ENCODE measurements at places on chromosomes 7 and 10. TPM values are rescaled to one million over a fixed set of nuclear protein-coding genes. Genes with fewer than 3 reads are reported as not detected.

URGCP gene
- 29.7 TPM for total RNA-seq

DNA sequence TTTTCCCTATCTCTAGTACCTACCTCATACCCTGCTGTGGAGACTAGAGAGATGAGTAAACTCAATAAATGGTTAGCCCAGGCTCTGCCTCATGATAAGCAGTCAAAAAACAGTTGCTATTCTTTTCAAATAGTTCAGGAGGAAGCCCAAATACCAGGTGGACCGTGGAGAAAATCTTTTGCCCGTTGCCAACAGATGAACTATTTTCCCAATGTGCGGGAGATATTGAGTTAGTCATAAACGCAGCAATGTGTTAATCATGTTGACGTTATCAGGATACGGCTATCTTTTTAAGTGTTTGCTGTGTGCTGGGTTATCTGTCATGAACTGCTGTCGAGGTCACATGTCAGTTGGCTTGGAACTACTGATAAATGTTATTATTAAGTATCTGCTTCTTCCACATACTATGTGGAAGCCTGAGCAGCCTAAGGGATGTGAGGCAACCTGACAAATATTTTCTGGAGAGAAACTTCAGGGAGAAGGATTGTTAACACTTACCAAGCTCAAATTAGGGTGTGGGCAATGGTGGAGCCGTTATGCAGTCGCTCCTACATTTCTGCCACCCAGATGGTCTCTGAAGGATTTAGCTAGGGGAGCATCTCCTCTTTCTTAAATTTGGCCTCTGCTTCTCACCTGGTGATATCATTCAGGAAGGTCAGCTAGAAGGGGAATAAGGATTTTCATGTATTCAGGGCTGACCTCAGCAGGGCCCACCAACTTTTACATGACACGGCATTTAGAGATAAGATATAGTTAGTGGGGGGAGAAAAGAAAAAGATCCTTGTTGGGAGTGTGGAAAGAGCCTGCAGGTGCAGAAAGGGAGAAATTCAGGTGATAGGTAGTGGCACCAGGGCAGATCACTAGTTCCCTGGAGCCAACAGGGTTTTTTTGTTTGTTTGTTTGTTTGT is 33.5 kb upstream of the SLC26A3 start:
- no peaks in the 10 kb centered on the region for H3K27me3 ChIP-seq
- H3K27ac ChIP-seq = no peak overlapping the region
- no peaks in the 10 kb centered on the region for H3K36me3 ChIP-seq
- no peak overlapping the region for H3K4me3 ChIP-seq
- DNase-seq = no peak

GRCh38 chr7:130963339-130963738 is 229.3 kb upstream of the KLF14 start:
- H3K4me3 ChIP-seq = no peak overlapping the region
- no peak for DNase-seq
- H3K36me3 ChIP-seq = peaks cover 6% of the 10 kb centered on the region
- H3K4me1 ChIP-seq = no peaks in the 10 kb centered on the region

AKR1C8 gene
- not detected for total RNA-seq

GRCh38 chr7:155489862-155490696 is 32.1 kb downstream of the EN2 start:
- no peaks in the 10 kb centered on the region for H3K27me3 ChIP-seq
- H3K4me3 ChIP-seq = peak overlapping the region; percentile 22
- peaks cover 13% of the 10 kb centered on the region for H3K4me1 ChIP-seq
- H3K27ac ChIP-seq = no peak overlapping the region
- DNase-seq = no peak

DNA sequence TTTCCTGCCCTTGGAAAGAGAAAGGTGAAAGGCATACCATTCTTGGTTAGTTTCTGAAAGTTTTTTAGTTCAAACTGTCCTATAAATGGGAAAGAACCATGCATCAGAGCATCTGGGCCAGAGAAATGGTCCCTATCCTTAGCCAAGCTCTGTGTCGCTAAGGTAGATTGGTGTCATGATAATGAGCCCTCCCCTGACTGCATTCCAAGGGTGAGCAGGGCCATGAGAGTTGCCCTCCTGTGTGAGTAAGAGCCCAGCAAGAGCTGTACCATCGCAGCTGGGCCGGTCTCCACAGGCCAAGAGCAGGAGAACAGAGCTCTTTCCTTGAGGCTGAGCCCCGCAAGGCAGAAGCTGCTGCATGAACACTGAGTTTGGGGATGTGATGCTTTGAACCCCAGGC is 30.3 kb downstream of the GRB10 start:
- DNase-seq = no peak
- no peaks in the 10 kb centered on the region for H3K4me1 ChIP-seq
- no peak overlapping the region for H3K27ac ChIP-seq

GRCh38 chr10:119256030-119256429 is 48.7 kb downstream of the GRK5 start:
- no peaks in the 10 kb centered on the region for H3K27me3 ChIP-seq
- peaks cover 69% of the 10 kb centered on the region for H3K4me1 ChIP-seq
- no peak overlapping the region for H3K4me3 ChIP-seq
- no peaks in the 10 kb centered on the region for H3K36me3 ChIP-seq

DNA sequence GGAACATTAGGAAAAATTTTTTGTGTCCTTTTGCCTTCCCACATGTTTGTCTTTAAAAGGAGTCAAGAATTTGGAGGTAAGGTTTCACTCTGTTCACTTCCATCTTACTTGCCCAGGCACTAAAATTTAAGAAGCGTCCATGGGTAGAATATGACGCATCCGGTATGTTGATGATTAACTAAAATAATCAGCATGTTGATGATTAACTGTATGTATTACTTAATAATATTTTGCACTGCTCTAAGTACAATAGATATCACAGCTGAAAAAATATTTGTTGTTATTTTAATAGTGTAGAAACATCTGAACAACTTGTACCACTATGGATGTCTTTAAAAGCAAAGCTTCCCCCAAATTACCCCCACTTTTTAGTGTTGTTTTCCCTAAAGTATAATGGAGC is 11.5 kb downstream of the ANKRD22 start:
- H3K4me1 ChIP-seq = no peaks in the 10 kb centered on the region
- H3K27ac ChIP-seq = no peak overlapping the region
- no peak for DNase-seq
